ENCODE measurements at places on chromosomes 11 and 22.

DNA sequence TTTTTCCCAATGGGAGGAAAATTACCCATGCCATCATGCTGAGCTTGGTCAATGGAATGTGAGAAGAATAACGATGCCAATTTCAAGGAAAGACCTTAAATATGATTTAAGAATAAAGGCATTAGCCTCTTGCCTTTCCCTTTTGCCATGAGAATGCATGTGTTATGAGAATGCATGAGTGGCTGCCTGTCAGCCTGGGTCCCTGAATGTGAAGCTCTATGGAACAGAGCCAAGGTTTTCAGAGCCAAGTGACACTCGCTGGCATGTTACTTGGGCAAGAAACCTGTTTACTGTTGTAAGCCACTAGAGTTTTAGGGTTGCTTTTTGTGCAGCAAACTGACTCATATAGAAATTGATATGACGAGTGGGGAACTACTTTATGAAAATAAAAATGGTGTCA lies 75.7 kb downstream of the JRKL start:
- no peak for DNase-seq

- no peak for DNase-seq
Measured at GRCh38 chr11:1203505-1204271, 19.2 kb upstream of the MUC5B start.

- DNase-seq, result no peak
Measured at GRCh38 chr11:1502954-1503707, 16.6 kb upstream of the MOB2 start.

DNA sequence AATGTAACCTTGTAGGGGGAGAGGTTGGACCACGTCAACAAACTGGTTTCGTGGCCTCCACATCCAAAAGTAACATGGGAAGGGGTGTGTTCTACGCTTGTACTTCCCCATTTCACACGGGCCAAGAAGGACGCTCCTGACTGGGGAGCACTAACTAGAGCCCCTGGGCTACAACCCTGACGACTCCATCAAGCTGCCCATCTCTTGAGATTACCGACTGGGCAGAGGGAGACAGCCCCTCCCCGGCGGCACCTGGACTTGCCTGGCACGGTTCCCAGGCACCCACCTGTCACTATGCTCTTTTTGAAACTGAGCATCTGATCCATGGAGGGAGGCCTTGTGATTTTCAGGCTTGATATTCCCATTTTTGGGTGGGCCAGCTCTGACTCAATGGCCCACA lies 68.5 kb downstream of the SHANK2 start:
- no peak for DNase-seq

DNA sequence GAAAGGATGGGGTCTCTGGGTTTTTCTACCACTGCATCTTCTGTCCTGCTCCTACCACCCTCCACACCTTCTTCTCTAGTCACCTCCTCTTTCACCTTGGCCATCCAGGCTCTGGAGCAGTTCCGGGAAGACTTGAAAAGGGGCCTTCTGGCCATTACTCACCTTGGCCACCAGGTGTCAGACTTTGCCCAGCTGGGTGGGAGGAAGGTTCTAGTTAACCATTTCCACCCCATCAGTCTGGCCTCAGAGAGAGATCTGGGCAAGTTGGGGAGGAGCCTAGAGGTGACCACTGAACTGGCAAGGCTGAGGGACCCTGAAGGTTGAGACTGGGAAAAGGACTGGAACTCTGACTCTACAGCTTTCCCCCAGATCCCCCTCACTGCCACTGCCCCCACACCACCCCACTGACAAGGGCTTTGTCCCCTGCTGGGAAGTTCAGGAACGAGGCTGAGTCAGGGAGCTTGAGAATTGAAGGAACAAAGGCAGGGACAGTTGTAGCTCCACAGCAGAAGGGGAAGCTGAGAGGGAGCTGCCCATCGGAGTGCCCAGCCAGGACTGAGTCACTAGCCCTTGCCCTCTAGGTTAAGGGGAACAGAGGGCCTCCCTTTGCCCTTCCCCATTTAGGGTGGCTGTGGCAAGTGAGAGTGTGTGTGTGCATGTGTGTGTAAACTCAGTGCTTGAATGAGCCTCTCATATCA lies 3.7 kb upstream of the POLD4 start:
- no peak for DNase-seq

GRCh38 chr11:132683602-132684001 lies 848.7 kb downstream of the OPCML start:
- no peak for DNase-seq

DNA sequence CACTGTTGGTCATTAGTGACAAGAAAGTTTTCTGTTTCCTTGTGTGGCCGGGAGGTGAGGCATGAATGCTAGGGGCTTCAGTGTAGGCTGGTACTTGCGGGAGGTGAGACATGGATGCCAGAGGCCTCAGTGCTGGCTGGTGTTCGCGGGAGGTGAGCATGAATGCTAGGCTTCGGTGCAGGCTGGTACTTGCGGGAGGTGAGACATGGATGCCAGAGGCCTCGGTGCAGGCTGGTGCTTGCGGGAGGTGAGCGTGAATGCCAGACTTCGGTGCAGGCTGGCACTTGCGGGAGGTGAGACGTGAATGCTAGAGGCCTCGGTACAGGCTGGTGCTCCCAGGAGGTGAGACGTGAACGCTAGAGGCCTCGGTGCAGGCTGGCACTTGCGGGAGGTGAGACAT lies 48.4 kb downstream of the ANO1 start:
- no peak for DNase-seq

DNA sequence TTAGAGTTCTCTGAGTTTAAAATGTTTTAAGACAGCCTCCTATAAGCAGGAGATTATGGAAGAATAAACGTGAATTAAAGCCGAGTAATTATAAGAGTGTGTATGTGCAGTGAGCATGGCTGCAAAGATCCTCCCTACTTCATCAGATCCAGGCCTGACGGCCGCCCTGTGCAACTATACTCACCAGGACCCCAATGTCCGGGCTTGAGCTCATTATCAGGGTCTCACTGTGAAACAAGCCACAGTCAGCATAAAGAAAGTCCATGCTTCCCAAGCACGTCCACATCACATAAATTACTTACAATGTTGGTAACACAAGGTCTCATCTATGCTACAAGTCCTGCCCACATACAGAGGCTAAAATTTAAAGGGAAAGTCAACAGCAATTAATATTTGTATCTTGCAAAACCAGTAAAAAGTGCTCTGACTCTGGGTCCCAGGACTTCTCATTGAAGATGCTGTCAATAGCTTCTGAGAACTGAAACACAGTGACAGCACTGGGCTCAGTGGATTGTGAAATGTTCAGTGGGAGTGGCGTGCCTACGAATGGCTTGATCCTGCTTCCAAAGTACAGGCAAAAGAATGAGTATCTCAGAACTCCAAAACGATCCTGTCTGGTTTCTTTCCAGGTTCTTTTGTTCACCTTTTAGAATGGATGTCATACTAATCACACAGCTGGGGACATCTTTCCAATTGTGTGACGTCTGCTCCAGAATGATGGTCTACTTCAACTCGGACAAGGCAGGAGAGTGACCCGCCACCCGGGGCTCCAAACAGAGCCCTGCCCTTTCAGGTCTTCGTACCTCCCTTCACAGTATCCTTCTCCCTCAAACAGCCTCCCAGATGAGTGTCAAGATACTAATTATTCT lies 72.1 kb upstream of the ARFGAP3 start:
- DNase-seq, result no peak

- peak; percentile 6 for DNase-seq
Measured at GRCh38 chr11:119169282-119169719, 776 bp downstream of the NLRX1 start.

GRCh38 chr11:44564670-44565210 lies 723 bp upstream of the CD82 start:
- peak; percentile 41 for DNase-seq

DNA sequence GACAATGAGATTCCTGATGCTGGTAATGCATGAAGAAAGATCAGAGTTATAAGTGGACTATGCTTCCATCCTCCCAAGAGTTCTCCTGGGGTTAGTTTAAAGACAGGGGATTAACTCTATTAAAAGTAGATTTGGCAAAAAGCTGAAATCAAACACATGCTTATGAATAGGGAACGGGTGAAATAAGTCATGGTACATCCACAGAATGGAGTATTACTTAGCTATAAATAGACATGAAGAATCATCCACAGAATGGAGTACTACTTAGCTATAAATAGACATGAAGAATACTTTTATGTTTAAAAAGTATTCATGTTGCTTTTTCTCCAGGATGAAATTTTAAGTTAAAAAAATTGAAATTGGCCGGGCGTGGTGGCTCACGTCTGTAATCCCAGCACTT lies 596.4 kb upstream of the B3GAT1 start:
- DNase-seq, result no peak

GRCh38 chr11:115716601-115717529 lies 212.7 kb upstream of the CADM1 start:
- no peak for DNase-seq

- no peak for DNase-seq
Measured at GRCh38 chr11:2220173-2220771, 48.7 kb upstream of the TH start.

DNA sequence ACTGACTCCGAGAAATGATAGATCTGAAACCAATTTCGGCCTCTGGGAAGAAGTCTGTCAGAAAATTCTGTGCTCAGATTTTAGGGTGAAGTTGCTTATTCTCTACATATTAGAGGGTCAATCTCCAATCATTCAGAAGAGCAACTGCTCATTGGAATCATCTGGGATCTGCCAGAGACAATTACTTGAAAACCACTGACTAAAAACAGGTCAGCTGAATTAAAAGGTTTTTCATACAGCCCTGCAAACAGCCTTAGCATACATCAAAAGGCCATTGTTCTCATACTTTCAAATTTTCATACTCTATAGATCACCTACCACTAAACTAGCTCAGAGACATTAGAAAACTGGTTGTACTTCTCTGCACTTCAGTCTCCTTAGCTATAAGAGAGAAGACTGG lies 289.7 kb upstream of the PITPNB start:
- no peak for DNase-seq

DNA sequence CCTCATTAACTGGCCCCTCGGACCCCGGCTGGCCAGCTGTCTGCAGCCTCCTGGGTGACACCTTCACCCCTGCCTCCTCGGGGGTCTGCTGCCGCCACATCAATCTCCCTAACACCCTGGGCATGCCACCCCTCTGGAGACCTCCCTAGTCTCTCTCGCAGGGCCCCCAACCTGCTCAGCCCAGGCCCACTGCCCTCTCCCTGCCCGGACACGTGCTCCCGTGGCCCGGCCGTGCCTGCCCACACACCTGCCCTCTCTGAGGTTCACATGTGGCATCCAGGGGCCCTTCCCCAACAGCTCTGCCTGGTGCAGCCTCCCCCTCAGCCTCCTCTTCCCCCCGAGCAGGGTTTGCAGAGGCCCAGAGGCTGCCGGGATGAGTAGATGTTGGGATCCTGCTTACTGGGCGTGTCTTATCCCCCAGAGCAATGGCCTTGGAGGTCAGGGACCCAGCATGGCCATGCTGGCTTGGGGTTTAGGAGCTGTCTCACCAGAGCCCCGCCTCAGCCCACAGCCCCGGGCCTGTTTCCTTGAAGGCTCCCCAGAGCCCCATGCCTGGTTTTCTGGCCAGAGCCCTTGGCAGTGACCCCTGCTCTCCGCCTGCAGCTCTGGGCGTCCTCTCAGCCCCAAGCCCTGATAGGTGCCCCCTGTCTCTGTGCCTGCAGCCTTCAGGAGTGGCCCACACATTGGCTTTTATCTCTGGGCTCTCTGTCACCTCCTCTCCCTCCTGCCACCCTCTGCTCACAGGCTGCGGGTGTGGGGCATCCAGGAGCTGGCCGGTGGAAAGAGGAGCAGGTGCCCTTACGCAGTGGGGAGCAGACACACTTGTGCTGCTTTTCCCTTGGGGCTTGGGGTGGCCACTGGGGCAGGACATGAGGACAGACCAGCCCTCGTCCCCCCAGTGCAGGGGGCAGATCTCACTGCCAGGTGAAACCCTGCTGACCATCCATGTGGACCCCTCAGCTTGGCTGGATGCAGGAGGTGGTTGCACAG lies 25.7 kb upstream of the SEPTIN5 start:
- no peak for DNase-seq

GRCh38 chr11:10514202-10514601 lies 26.8 kb downstream of the RNF141 start:
- DNase-seq, result no peak

All from non-pigmented ciliary epithelial cell (primary cell).